ENCODE measurements at places on chromosomes 6 and 20.

DNA sequence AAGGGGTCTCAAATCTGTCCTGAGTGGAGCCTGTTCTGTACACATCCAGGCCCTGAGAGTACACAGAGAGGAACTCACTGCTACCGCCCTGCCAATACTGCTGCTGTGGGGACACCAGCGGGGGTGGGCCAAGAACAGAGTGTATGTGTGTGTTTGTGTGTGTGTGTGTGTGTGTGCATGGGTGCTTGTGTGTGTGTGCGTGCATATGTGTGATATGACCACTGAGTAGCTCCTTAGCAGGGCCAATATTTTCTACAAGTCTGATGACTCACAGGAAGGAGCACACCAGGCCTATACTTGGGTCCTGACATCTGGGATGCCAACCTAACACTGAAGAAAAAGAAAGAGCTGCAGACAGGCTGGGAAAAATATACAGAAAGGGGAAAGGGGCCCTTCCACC, 1.4 kb downstream of the RAET1E start:
- DNase-seq = no peak

- DNase-seq = no peak
Observed at GRCh38 chr6:51644426-51644825, 443.0 kb downstream of the PKHD1 start.

- peak; percentile 18 for DNase-seq
Observed at GRCh38 chr20:36919715-36920333, 31.7 kb downstream of the SAMHD1 start.

GRCh38 chr6:52049252-52050050, 38.0 kb downstream of the PKHD1 start:
- DNase-seq = peak; percentile 35

DNA sequence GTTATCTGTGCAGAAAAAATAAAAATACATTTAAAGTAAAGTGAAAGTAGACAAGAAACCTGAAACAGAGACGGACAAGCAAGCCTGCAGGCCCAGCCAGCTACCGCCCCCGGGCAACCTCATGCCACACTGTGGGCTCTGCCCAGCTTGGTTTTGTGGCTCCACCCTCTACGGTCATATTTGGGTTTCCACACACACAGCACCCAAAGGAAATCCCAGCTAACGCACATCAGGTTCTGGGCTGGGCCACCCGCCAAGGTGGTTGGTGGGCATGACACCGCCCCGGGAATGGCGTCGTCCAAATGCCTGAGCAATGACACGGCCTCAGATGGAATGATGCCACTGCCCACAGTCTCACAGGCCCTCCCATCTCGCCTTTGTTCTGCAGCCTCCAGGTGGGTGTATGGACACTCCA, 22.9 kb downstream of the FAM110A start:
- DNase-seq = no peak

Measured in NCI-H748 treated with DMSO at 0.1 percent for 48 hours (cell line).